Stimulated activated CD8-positive, alpha-beta memory T cell treated with anti-CD3 and anti-CD28 coated beads, Interleukin-12 subunit alpha, Interleukin-12 subunit beta, amount 100 ng/mL, for 1 hour (primary cell): ENCODE measurements at places on chromosomes 7 and 10.

DNA sequence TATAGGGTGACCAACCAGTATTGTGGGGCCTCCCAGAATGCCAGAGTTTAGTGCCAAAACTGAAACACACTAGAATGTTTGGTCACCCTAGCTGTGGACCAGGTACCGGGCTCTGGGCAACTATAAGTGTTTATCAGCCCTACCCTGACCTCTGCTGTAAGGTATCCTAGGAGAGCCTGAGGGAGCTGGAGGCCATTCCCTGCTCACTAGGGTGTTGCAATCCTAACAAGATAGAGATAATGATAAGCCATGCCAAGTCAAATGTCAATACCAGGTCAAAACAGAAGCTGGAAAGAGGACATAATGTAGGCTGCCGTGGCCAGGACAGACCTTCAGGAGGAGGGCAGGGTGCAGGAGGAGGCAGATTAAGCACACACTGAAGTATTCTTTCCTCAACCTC, 151.8 kb downstream of the KCNMA1 start:
- no peak for DNase-seq

GRCh38 chr10:1202343-1202742, 146.2 kb downstream of the WDR37 start:
- DNase-seq: no peak

- DNase-seq: no peak
Observed at GRCh38 chr7:133688483-133689239, 435.8 kb downstream of the EXOC4 start.

DNA sequence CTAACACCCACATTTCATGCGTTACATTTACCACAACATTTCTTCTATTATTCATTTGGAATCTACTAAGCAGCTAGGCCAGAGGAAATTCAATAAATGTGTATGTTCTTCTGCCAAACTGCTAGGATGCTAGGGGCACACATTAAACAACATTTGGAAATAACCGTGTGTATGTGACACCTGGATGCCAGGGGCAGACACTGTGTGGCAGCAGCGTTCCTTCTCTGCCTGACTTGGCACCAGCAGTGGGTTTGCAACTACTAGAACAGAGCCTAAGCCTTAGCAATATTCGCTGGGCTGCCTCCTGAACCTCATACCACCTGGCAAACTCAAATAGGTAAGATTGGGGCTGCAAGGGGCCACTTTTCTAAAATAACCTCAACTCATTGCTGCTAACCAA, 182.1 kb downstream of the CHCHD3 start:
- no peak for DNase-seq

DNA sequence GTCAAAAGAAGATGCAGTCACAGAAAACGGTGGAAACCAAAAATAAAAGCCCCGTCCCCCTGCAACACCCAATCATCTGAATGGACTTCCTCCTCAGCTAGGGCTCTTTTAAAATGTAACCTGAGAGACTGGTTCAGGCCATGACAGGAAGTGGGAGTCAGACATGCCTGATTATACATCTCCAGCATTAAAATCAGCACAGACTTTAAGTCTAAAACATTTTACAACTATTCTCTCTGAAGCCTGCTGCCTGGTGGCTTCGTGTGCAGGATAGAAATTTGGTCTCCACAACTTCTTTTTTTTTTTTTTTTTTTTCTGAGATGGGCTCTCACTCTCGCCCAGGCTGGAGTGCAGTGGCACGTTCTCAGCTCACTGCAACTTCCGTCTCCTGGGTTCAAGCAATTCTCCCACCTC, 30.3 kb downstream of the HACD1 start:
- no peak for DNase-seq

DNA sequence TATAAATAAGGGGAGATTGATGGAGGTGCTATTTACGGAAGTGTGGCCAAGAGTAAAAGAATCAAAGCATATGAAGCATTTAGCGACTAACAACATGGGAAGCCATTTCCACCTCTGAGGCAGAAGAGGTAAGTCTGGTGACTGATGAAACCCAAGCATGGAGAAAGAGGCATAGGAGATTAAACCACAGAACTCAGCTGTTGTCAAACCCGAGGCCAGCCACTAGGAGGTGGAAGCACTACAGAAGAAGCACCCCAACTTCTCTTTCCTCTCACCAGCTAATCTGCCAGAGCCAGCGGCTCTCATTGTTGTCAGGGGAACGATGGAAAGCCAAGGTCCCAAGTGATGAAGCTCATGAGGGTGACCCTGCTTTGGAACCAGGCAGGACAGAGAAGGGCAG, 19.6 kb upstream of the CNTNAP2 start:
- no peak for DNase-seq

- no peak for DNase-seq
Observed at GRCh38 chr10:107894516-107894915, 730.0 kb upstream of the SORCS1 start.

GRCh38 chr7:105003275-105003674, 10.7 kb upstream of the KMT2E start:
- no peak for DNase-seq

GRCh38 chr10:69033256-69033655, 44.7 kb downstream of the KIFBP start:
- DNase-seq: no peak

DNA sequence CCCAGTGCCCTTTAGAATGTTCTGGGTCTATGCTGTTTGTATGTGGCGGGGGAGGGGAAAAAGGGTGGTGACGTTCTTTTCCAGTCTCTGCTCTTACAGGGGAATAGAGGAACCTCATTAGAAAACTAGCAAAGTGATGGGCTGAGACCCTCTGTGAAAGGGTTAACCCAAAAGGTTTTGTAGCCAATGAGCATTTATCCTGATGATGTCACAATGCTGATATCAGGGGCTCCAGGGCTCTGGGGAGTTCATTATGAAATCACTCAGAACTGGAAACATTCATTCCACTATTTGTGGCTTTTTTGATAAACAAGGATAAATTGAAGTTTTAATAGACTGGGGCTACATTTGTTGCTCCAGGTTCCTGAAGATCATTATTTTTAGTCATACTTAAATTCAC, 71.7 kb downstream of the ARID5B start:
- DNase-seq: no peak

DNA sequence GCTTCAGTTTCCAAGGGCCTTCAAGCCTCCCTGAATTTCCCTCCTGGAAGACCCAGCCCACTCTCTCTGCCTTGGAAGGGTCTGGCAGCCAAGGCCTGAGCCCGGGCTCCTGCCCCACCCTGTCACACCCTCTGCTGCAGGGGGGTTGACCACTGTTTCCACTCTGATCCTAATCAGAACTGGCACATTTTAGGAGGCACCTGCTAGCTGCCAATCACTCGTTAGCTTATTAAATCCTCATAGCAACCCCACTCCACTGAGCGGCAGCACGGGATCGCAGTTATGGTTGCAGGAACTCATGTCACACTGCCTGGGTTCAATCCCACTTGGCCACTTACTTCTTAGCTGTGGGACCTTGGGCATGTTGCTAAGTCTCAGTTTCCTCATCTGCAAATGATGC, 12.9 kb downstream of the HSPB1 start:
- DNase-seq: no peak
